SK-N-DZ (cell line): ENCODE measurements at places on chromosomes 1 and 21.

GRCh38 chr1:112506306-112506705, 2.5 kb upstream of the WNT2B start:
- no peak for DNase-seq

DNA sequence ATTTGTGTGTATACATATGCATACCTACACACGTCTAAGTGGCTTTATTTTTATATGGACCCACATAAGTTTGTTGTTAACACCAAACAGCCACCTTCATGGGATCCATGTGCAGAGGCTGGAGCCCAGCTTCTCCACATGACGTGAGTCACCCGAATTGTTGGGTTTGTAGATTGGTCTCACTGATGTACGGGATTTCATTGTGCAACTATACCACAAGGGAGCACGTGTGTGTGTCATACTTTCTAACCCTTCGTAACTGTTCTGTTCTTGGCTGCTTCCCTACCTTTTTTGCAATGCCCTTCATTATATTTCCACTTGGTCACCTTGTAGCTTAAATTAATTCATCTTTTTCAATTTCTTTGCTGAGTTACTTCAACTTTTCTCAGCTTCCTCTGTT, 21.0 kb downstream of the SPRTN start:
- DNase-seq, result no peak

DNA sequence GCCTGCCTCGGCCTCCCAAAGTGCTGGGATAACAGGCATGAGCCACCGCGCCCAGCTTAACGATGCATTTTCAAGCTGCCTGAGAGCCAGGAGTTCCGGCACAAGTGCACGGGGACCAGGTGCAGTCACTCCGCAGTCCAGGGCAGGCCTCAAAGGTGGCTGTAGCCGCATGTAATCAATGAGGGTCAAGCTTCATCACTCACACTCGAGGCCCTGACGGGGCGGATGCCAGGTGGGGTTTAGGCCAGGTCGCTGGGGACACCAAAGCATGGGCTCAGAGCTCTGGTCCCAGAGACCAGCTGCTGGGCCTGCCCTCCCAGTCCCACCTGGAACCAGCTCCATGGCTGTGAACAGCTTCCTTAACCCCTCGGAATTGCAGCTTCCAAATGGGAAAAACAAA, 26.1 kb upstream of the GPR153 start:
- no peak for DNase-seq

DNA sequence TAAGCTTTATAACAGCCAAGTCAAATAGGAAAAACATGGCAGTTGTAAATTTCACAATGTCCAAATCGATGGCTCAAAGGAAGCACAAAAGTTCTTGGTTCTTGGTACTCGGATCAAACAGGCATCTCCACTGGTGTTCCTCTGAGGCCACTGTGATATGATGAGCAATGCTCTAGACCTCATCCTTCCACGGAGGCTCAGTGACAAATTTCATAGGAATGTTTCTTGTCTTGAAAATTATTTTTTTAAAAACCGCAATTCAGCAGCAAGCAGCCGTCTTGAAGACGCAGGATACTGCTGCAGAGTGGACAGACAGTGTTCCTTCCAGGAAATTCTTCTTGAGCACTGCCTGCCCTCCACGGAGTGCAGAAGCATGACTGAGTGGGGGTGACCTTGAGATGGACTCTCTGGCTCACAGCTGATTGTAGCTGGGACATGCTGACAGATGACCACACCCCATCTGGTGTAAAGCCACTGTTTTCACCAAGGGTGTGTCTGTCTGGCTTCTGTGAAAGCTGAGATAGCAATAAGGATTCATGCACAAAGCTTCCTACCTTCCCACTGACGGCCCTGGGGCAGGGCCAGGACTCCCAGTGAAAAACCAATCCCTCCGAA, 61.9 kb downstream of the TIAM1 start:
- no peak for DNase-seq

GRCh38 chr1:58104960-58105359, 441.6 kb downstream of the OMA1 start:
- no peak for DNase-seq

DNA sequence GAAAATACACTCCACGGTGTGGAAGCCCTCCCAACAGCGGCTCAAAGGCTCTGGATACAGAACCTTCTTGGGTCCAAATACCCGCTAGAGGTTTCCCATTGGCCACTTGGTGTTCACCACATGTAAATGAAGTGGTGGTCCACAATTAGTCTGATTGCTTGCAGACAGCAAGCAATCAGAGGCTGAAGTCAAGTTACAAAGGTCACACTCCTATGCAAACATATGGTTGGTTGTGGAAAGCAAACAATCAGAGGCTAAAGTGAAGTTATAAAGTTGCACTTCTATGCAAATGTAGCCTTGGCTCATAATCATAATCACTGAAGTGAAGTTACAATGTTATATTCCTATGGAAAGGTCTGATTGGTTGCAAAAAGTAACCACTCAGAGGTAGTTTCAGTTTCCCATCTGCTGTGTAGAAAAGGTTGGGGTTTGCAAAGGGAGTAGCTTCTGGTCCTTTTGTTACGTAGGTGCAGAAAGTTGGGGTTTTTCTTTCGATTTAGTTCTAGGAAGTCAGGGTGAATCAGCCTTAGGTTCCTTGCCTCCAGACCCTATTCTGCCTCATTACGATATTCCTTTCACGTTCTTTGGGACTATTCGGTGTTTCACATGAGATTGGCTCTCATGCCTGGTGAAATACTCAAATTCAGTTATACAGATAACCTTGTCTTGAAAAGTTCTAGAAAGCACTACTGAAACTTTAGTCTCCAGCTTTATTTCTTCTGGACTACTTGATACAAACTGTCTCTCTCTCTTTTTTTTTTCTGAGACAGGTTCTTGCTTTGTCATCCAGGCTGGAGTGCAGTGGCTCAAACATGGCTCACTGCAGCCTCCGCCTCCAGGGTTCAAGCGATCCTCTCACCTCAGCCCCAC, 36.7 kb upstream of the MTF2 start:
- no peak for DNase-seq

GRCh38 chr21:26112127-26112742, 58.3 kb downstream of the APP start:
- DNase-seq, result no peak

- DNase-seq, result no peak
Measured at GRCh38 chr1:102566182-102566581, 542.1 kb downstream of the COL11A1 start.

DNA sequence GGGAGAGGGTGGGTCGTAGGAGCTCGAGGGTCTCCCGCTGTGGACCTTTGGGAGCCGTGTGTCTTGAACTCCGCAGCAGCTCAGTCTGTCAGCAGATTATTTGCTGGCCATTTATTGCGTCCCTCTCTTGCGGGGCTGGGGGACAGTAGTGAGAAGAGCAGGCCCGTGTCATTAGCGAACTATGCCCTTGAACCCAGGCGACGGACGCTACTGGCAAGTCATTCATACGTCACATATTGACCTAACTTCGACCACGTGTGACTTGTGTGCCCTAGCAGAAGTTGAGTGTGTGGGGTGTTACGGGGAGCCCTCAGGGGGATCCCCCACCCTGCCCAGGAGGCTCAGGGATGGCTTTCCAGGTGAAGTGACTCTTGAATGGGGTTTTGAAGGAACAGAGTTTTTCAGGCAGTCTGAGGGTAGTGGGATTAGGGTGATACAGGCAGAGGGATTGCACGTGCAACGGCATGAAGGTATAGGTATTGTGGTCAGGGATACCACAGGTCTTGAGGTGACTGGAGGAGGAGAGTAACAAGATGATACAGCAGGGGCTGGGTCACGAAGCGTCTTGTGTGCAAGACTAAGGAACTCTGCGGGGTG, 13.0 kb downstream of the RCC1 start:
- DNase-seq, result peak; percentile 42

DNA sequence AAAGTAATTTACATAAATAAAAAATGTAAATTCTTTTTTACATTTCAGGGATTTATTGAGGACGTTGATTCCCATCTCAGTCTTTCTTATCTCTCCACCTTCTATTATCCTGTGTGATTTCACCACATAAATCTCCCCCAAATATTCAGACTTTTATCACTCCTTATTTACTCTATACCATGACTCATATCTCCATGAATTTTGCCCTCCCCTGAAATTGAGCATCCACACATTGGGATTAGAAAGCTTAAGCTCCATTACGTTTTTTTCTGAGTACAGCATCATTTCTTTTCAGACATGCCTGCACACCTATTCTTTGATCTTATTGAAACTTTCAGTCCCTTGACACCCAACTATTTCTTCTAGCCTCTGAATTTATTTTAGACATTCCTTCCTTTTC, 111.2 kb downstream of the IFI44 start:
- no peak for DNase-seq

DNA sequence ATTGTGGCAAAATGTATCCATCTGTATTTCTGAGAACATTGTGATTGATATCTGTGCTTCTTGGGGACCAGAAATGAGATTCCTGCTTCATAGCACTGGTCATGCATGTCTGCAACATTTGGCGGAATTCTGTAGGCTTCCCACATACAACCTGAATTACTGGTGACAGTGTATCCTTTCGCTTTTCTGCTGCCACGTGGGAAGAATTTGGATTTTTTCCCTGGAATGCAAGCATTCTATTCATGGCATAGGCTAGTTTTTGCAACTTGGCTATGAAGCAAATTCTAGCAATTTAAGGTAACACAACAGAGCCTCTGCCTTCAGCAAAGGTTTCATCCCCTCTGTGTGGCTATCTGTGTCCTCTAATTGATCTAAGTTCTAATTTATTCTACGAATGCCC, 85.9 kb downstream of the BCAR3 start:
- DNase-seq, result no peak

GRCh38 chr1:210786546-210786945, 347.4 kb downstream of the KCNH1 start:
- DNase-seq, result no peak

DNA sequence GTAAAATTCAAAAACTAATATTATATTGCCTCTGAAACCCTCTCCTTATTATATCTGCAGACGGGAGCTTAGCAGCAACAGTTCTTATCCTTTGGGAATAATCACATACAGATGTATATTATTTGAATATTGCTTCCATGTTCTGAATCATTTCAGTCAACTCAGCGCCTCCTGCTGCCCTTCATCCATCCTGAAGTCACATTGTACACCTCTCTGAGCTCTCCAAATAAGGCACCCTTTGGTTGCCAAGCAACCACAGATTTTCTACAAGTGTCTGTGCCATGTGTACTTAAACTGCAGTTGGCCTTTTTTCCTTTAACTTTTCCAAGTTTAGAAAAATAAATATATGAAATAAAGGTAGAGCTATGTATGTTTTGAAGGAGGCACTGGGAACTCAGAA, 384.3 kb downstream of the LRRIQ3 start:
- no peak for DNase-seq

DNA sequence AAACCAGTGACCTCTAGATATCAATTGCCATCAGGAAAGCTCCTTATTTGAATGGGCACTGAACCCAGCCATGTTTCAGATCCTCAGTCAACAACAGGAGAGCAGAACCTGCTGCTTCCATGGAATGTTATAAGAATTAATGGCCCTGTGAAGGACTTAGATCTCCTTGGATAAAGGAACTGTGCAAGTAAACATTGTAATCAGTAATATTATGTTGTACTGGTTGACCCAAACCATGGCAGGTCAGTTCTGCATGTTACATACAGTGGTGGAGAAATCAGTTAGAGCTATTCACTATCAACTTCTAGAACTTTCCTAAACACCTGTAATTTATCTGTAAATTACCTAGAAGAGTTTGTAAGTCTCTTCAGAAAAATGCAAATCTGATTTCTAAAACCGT, 11.2 kb upstream of the CLDN8 start:
- DNase-seq, result no peak

- no peak for DNase-seq
Measured at GRCh38 chr1:53412285-53413174, 46.7 kb upstream of the DMRTB1 start.

DNA sequence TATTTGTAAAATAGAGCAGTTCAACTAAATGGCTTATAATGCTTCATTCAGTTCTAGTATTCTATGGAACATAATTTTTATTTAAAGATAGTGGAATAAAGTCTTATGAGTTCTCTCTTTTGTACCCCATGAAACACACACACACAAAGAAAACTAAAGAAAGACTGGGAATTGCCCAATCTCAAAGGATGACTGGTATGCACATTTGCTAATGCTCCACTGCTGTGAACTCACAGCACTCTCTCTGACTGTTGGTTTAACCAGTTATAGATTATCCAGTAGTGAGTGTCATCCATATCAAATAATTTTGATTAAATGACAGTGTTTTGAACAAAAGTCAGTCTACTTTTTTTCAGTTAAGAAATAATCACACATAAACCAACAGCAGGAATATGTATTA, 1082.4 kb upstream of the B3GALT2 start:
- no peak for DNase-seq
